ENCODE measurements at places on chromosomes 11 and 22.

GRCh38 chr11:76659672-76660532 is 10.6 kb downstream of the LRRC32 start:
- no peak for DNase-seq

DNA sequence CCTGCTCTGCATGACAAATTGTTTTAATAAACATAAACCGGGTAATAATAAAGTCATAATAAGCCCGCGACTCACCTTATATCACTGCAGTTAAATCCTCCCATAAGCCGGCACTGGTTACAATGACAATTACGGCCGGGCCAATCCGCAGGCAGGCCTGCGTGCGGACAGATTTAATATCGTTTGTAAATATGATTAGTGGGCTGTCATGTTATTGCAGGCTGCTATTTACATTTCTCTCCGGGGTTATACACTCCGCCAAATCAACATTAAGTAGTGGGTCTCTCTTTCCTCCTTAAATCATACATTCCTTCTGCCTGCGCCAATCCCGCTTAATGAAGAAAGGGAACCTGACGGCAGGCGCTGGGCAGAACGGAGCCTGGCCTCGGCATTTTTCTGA is 51.8 kb upstream of the LMO1 start:
- no peak for DNase-seq

DNA sequence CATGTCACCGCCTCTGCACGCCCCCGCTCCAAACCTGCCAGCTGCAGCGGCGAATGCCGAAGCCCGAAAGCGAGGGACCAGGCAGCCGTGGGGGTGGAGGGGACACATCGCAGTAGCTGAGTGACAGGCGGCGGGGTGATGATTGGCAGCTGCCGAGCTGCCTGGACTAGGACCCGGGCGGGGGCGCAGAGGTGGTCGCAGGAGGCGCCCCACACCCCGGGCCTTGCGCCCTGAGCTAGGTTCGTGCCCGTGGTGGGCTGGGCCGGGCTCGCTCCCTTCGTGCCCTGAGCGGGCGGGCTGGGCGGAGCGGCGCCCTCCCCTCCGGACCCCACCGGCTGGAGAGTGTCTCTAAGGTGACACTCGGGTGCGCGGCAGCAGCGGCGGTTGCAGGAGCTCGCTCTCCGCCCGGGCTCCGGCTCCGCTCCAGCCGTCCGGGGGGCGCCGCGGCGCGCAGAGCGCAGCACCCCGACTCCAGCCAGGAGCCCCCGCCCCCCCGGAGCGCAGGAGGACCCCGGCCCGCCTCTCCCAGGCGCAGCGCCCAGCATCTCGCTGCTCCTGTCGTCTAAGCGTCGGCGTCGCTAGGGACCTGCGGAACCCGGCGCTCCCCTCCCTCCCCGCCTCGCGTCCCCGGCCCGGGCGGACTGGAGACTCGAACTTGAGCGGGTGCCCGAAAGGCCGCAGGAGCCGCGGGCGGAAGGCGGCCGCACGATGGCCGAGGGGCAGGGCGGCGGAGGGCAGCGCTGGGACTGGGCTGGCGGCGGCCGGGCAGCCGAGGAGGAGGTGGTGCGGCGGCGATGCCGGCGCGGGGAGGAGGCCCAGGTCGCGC is 14.5 kb upstream of the DGKZ start:
- no peak for DNase-seq

DNA sequence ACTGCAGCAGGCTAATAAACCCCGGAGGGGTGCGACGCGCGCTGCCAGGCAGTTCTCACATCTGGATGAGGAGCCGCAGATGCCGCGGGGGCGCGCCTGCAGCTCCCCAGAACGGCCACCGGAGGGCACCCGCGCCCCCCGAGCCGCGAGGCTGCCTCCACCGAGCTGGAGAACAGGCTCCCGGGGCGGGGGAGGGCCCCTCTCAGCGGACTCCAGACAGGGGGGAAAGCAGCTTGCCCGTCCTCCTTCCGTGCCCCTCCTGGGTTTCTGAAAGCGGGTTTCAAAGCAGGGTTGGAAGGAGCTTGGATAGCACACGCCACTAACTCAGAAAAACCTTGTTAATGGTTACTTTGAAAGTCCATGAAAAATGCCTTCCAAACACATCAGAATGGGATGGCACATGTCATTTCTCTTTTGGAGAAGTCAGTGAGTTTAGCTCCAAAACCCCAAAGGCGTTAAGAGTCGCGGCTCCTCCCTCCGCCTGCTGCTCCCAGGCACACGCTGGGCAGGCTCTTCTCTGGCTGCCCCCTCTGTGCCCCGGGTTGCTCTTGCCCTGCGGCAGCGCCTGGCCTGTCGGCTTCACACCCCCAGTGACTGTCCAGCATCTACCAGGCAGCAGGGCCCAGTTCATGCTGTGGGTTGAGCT is 317.8 kb downstream of the NTM start:
- DNase-seq, result peak; percentile 59

DNA sequence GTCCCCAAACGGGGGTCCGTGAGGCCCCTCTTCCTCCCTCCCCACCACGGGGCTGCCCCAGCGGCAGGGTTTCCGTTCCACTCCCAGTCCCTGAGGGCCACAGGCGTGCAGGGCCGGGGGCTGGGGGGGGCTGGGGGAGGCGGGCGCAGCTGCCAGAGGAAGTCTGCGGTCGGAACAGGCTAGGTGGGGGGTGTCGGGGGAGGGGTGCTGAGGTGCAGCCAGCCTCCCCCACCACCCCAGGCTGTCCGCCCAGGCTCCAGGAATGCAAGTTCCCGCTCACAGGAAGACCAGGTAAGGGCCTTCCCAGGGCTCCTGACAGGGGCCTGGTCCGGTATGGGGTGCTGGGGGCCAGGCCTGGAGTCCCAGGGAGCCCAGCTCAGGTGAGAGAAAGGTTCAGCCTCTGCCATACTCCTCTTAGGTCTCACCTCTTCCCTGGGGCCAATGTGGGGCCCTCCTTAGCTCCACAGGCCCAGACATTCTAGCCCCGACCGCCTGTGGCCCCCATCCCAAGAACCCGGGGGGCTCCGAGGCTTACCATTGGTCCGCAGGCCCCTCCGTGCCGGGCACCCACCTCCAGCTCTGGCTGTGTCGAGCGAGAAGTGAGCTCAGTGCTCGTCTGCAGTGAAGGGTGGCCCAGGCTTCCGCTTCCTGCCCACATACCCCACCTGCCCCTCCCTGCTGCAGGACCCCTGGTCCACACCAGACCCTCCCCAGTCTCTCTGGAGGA is at the start of gene PTPRCAP:
Gene PTPRCAP (minus strand): TSS at position 601 of the 727 bp plus-strand sequence. CDS start 63 bp downstream, at position 538.
- no peak for DNase-seq

GRCh38 chr11:12008790-12009616 is 577 bp upstream of the DKK3 start:
- peak; percentile 65 for DNase-seq

DNA sequence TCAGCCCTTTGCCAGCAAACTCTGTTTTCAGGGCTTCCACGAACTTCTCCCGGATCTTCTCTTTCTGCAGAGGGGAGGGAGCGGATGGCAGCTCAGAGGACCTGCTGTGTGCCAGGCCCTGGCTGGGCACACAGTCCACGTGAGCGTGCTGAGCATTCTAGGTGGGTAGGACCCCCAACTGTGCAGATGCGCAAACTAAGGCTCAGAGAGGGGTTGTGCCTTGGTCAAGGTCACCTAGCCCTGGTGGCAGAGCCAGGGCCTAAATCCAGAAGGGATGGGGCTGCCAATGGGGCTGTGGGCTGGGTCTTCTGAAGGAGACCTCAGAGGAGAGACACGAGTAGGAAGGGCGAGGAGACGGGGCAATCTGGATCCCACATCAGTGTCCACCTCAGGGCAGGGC is 10.8 kb downstream of the PMM1 start:
- no peak for DNase-seq

GRCh38 chr22:38402204-38402603 is 52.8 kb downstream of the KCNJ4 start:
- no peak for DNase-seq

DNA sequence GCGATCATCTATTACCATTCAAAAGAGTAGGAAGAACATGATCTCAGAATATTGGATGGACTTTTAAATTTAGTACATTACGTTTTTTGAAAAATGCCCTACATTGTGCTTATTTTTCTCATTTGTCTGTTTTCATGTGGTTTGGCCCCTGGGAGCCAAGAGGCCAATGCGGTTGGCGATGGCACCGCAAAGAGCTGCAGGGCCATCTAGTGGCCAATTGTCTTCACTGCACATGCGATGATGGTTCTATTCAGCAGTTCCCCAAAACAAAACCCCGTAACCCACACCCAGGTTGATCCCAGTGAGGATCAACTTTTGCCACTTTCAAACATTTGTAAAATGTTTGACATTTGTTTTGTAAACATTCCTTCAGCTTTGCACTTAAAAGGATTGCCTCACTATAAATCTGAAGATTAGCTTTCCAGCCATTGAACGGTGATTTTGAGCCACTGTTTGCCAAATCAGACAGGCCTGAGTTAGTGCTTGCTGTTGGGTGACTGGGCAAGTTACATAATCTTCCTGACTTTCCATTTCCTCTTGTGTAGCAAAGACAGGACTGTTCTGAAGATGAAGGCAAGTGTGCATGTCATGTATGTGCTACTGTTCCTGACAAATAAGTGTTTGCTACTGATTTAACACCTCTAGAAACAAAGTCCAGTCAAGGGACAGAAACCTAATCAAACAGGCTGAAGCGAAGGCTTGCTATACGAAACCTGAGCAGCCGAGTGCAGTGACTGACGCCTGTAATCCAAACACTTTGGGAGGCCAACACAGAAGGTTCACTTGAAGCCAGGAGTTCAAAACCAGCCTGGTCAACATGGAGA is 29.2 kb upstream of the XBP1 start:
- peak; percentile 70 for DNase-seq

- no peak for DNase-seq
These were observed 2.1 kb downstream of the LGALS12 start for GRCh38 chr11:63508009-63508408.

- peak; percentile 76 for DNase-seq
These were observed 35.8 kb downstream of the TNKS1BP1 start for GRCh38 chr11:57288771-57289579.

GRCh38 chr11:73961321-73961720 is 10.5 kb downstream of the DNAJB13 start:
- DNase-seq, result no peak

GRCh38 chr22:37403267-37403960 is 23.9 kb downstream of the ELFN2 start:
- DNase-seq, result no peak

GRCh38 chr11:1997755-1998154 is at the start of gene H19:
Gene H19, minus strand, starts transcription at chr11:1997842.
- DNase-seq, result no peak

DNA sequence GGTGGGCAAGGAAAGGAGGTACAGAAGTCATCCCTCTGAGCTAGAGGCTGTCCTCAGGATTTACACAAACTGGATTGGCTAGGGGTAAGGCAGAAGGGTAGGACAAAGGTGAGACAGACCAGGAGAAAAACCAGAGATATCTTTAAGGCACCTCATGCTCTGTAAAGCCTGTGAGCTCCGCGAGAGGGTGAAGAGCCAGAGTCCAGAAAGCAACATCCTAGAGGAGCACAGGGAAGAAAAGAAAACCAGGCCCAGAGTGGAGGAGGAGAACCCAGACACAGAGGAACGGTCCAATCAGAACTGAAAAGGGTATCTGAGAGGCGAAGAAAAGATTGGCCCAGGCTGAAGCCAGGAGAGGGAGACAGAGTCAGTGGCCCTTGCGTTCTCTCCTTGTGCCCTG is 5.1 kb downstream of the SLC37A4 start:
- no peak for DNase-seq

DNA sequence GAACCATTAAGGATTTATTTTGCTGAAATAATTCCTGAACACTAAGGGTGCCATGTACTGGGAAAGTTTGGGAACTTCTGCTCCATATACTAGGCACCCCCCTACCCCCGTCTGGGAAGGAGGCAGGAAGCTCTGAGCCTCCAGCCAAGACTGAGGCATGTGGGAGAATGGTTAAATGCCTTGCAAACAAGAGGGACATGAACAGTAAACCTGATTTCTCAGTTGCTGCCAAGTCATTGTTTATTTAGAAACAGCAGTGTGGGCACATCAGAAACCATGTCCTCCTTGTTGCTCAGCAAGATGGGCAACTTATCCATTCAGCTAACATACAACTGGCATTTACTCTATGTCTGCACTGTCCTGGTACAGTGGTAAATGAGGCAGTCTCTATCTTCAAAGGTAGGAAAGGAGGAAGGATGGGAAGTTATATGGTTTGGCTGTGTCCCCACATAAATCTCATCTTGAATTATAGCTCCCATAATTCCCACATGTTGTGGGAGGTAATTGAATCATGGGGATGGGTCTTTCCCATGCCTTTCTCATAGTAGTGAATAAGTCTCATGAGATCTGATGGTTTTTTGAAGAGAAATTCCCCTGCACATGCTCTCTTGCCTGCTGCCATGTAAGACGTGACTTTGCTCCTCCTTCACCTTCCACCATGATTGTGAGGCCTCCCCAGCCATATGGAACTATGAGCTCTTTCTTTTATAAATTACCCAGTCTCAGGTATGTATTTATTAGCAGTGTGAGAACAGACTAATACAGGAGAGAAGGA is 459.1 kb downstream of the MIAT start:
- DNase-seq, result no peak

DNA sequence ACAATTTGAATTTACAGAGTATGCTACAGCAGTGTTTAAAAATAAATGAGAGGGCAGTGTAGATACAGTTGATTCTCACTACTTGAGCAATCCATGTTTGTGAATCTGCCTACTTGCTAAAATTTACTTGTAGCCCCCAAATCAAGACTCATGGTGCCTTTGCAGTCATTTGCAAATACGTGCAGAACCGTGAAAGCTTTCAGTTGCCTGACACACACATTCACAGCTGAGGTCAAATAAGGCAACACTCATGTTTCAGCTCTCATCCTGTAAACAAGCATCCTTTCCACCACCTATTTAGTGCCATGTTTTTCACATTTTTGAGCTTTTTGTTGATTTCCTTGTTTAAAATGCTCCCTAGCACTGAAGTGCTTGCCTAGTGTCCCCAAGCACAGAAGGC is 32.5 kb upstream of the RASL10A start:
- DNase-seq, result no peak

DNA sequence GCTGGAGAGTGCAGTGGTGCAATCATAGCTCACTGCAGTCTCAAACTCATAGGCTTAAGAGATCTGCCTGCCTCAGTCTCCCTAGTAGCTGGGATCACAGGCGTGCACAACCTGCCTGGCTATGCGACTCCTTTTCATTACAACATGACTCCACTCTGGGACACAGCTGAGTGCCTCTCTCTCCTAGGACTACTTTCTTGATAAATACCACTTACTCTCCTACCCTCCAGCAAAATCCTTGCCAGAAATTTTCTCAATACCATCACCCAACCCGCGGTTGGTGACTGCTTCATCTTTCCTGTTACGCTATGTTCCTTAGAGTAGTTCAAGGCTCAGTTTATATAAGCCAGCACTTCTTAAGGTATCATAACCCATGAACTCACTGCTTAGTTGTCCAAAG is 26.9 kb downstream of the ARFGAP3 start:
- DNase-seq, result no peak

Data from astrocyte of the spinal cord (primary cell).